ENCODE measurements at places on chromosomes 16 and 17.

- no peaks in the 10 kb centered on the region for H3K36me3 ChIP-seq
- H3K4me3 ChIP-seq, result no peak overlapping the region
- H3K27me3 ChIP-seq, result peaks cover 5% of the 10 kb centered on the region
- H3K27ac ChIP-seq, result no peak overlapping the region
Measured at GRCh38 chr17:50203086-50203485, 1.7 kb upstream of the COL1A1 start.

DNA sequence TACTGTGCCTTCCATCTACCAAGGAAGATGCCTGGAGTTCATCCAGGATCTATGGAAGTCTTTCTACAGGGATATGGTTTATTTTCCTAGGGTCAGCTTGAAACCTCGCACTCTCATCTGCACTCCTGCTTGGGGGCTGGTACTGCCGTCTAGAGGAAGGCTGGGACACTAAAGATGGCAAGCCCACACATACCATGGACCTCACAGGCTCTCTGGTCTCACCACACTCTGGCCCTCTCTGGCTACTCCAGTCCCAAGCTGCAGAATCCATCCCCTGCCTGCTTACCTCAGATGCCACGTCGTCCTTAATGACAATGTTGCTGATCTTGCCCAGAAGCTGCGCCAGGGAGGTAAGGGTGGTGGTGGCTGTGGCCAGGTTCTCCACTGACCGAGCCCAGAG is 2.1 kb upstream of the UNC119 start:
- DNase-seq, result no peak
- H3K4me1 ChIP-seq, result peaks cover 21% of the 10 kb centered on the region

DNA sequence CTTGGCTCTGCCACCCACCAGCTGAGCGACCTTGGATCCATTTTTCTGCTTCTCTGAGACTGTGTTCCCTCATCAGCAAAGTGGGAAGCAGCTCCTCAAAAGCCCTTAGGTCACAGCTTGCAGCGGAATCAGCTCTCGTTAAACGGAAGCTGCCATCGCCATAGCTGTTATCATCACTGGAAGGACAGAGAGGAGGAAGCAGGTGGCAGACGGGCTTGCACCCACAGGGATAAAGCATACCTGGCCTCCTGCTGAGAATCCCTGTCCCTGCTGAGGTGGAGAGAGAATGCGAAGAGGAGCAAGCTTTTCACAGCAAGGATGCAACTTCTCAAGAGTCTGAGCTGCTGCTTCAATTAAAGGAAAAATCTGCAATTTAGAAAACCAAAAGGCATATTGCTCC is 106.6 kb downstream of the CLEC16A start:
- H3K27me3 ChIP-seq, result no peaks in the 10 kb centered on the region
- no peaks in the 10 kb centered on the region for H3K36me3 ChIP-seq
- no peak for DNase-seq
- no peak overlapping the region for H3K4me3 ChIP-seq

DNA sequence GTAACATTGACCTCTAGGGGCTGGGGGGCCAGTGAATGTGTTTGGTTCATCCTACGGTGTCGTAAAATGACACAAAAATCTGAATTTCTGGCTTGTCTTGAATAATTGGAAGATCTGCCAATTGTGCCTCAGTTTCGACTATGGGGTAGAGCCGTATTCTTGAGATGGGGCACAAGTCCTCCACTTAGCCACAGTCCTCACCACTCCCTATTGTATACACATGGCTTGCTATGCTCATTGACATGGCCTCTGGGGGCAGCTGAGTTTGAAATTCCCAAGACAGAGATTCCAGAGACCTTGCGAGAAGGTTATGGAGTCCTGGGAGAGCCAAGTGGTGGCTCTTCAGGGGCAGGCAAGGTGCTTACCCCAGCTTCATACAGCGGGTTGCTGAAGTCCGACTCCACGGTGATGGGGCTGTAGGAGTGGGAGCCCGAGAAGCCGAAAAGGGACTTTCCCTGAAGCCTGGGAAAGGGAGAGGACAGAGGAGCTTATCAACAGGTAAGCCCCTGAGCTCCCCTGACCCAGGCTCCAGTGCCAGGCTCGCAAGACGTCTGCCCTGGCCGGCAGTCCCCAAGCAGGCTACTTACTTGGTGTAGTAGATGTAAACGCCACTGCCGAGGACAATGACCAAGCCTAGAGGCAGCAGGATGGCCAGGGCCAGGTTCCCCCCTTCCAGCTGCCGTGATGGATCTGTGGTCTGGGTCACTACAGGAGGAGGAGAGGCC is 9.0 kb upstream of the CDIPT start:
- no peak for DNase-seq
- no peak overlapping the region for H3K27ac ChIP-seq
- H3K4me1 ChIP-seq, result peaks cover 3% of the 10 kb centered on the region
- H3K4me3 ChIP-seq, result no peak overlapping the region

DNA sequence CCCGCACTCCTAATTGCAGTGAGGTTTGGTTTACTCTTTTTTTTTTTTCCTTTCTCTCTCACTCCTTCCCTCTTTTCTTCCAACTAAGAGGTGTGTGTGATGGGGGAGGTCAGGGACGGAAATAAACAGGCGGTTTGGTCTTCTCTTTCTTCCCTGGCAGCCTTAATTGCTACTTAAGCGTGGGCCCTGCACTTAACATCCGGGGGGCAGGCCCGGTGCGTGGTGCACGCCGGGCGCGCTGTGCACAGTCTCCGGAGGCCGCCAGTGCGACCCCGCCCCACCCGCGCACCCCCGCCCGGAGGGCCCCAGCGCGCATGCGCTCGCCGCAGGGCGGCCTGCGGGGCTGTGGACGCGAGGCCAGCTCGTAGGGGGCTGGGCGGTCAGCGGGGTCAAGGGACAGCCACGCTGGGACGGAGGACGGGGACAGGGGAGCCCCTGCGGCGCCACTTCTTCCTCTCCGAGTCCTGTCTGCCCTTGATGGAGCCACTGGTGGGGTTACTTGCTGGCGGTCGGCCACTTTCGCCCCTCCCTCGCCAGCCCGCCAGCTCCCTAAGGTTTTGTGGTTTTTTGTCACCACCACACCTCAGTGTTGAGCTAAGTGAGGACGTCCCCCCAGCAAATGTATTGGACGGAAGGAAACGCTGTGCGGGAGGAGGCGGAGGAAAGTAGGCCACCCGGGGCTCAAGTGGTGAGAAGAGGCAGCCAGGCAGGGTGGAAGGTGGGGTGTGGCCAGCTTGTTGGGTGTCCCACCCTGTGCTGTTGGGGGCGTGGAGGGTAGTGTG is 120.9 kb downstream of the MRM1 start:
- peaks cover 49% of the 10 kb centered on the region for H3K4me1 ChIP-seq
- H3K27ac ChIP-seq, result peak overlapping the region; percentile 80
- H3K36me3 ChIP-seq, result no peaks in the 10 kb centered on the region
- DNase-seq, result peak; percentile 91
- peak overlapping the region; percentile 72 for H3K4me3 ChIP-seq

DNA sequence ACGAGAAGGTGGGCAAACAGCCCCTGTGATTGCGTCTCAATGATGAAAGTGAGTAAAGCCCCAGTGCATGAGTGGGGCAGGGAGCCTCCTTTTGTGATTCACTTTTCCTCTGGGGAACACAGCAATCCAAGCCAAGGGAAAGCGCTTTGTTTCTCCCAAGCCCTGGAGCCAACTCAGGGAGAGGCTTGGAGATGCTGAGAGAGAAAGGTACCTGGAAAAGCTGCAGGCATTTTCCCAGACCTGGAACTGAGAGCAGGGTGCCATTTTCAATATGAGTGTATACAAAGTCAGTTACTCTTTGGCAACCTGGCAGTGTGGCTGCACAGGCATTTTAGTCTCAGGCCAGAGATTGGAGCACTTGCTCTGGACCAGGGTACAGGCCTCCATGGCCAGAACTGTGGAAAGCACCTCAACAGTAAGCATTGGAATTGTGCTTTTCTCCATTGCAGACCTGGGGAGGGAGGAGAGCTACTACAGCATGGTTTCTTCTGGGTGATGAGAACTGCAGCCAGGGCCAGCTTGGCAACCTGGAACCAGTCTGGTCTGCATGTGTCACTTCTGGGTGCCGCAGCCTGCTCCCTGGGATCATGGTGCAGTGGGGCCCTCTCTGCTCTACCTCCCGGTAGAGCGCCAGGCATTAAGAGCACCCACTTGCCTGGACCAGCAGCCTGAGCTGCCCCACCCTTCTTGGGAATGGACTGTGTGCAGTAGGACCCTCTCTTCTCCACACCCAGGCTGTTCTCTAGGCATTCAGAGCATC is 89.0 kb upstream of the CDH5 start:
- no peaks in the 10 kb centered on the region for H3K4me1 ChIP-seq
- no peaks in the 10 kb centered on the region for H3K27me3 ChIP-seq
- no peak overlapping the region for H3K27ac ChIP-seq
- H3K36me3 ChIP-seq, result no peaks in the 10 kb centered on the region
- H3K4me3 ChIP-seq, result no peak overlapping the region

DNA sequence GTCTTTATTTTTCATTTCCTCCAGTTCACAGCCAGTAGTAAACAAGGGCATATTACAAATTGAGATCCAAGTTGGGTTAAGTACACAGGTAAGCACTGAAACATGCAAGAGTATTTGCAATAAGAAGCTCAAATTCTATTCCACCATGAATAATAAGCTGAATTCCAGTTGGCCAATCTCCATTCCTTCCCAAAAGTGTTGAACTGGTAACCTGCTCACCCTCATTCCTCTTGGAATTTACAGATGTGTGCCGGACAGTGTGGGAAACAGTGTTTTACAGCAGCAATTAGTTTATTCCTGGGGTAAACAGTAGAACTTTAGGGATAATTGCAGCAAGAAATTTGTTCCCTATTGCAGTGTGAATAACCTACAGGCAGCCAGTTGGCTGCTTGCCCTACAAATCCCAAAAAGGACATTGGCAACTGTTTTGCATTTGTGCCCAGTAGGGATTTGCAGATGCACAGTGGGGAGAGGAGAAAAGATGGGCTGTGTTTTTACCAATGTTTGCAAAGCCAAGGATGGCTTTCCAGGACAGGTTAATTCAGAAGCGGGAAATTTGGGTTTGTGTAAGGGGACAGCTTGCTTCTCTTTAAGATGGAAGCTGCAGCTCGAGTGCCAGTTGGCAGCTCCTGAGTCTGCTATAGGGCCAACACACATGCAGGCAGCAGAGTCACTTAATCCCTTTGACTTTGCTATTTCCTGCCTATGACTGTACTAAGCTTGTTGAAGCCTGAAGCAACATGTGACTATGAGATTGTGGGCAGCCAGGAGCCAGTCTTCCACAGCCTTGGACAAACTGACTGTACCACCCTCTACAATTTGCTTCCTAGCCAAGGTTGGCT is 318.9 kb downstream of the MAP2K6 start:
- no peak overlapping the region for H3K4me3 ChIP-seq
- no peak overlapping the region for H3K27ac ChIP-seq
- H3K27me3 ChIP-seq, result no peaks in the 10 kb centered on the region
- DNase-seq, result no peak
- H3K4me1 ChIP-seq, result no peaks in the 10 kb centered on the region

DNA sequence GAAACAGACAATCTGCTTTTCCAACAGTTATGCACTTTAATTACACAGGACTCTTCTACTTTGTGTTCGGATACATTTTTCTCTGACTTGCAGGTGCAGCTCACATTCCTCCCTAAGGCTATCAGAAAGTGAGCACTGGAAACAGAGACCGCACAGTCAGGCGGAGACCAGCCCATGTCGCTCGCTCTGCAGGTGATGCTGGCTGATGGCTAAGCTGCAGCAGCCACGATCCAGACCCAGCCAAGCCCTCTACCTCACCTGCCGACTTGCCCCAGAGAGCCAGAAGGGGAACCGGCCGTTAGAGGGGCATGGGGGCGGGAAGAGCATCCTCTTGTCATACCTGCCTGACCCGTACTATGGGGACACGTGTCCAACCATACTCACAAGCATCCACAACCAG is 33.8 kb downstream of the MAP1LC3B start:
- no peak overlapping the region for H3K4me3 ChIP-seq
- DNase-seq, result no peak
- no peaks in the 10 kb centered on the region for H3K4me1 ChIP-seq
- H3K27ac ChIP-seq, result no peak overlapping the region

DNA sequence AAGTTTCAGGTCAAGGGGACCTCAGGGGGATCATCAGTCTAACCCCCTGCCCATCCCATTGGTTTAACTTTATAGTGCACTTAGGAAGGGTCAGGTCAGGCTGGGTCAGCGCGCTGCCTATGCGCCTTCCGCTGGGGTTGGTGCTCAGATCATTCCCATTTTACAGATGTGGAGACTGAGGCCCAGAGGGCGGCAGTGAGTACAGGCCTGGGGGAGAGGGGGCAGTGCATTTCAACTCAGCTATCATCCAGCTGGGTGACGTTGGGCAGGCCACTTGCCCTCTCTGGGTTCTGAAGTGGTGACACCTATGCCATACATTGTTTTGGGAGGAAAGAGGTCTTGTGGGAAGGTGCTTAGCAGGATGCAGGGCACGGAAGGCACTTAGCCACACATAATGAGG is 127.8 kb upstream of the CDC42EP4 start:
- no peaks in the 10 kb centered on the region for H3K4me1 ChIP-seq
- no peak for DNase-seq
- no peak overlapping the region for H3K27ac ChIP-seq
- no peak overlapping the region for H3K4me3 ChIP-seq
- no peaks in the 10 kb centered on the region for H3K27me3 ChIP-seq

GRCh38 chr16:3868556-3868955 is 12.0 kb downstream of the CREBBP start:
- H3K4me3 ChIP-seq, result no peak overlapping the region
- H3K36me3 ChIP-seq, result no peaks in the 10 kb centered on the region
- no peak overlapping the region for H3K27ac ChIP-seq
- H3K4me1 ChIP-seq, result peaks cover 57% of the 10 kb centered on the region

- no peak for DNase-seq
- no peaks in the 10 kb centered on the region for H3K4me1 ChIP-seq
- H3K27ac ChIP-seq, result no peak overlapping the region
- H3K27me3 ChIP-seq, result no peaks in the 10 kb centered on the region
- H3K36me3 ChIP-seq, result no peaks in the 10 kb centered on the region
Measured at GRCh38 chr17:73909186-73909585, 264.9 kb upstream of the SDK2 start.

DNA sequence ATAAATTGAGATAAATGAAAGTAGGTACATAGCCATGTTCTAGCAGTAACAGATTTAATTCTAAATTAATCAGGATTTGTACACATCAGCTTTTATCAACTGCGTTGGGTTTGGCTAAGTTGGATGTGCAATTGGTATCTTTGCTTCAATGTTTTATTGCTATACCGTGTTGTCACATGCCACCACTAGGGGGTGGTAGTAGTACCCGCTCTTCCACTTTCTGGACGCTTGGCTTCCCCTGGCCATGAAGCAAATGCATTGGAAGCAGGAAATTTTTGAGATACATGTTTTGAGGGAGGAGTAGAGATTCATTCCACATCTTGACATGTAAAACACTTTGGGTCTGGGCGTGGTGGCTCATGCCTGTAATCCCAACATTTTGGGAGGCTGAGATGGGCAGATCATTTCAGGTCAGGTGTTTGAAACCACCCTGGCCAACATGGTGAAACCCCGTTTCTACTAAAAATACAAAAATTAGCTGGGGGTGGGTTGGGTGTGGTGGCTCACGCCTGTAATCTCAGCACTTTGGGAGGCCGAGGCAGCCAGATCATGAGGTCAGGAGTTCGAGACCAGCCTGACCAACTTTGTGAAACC is 58.6 kb downstream of the EMP2 start:
- DNase-seq, result peak; percentile 19
- no peak overlapping the region for H3K4me3 ChIP-seq
- H3K36me3 ChIP-seq, result no peaks in the 10 kb centered on the region
- no peaks in the 10 kb centered on the region for H3K27me3 ChIP-seq

- no peak for DNase-seq
- no peak overlapping the region for H3K4me3 ChIP-seq
- no peaks in the 10 kb centered on the region for H3K27me3 ChIP-seq
- H3K4me1 ChIP-seq, result peaks cover 6% of the 10 kb centered on the region
Measured at GRCh38 chr16:2045965-2046892, 1.4 kb downstream of the NTHL1 start.

All from naive thymus-derived CD4-positive, alpha-beta T cell (primary cell).